ENCODE measurements at places on chromosomes 13 and 19. TPM values are rescaled to one million over a fixed set of nuclear protein-coding genes. Genes with fewer than 3 reads are reported as not detected.

GRCh38 chr13:98483601-98484288 is 93.2 kb downstream of the STK24 start:
- H3K4me3 ChIP-seq = peak overlapping the region; percentile 8
- peak overlapping the region; percentile 81 for H3K27ac ChIP-seq
- peaks cover 69% of the 10 kb centered on the region for H3K4me1 ChIP-seq
- H3K36me3 ChIP-seq = peaks cover 6% of the 10 kb centered on the region
- no peak for DNase-seq

- no peaks in the 10 kb centered on the region for H3K4me1 ChIP-seq
- H3K27me3 ChIP-seq = no peaks in the 10 kb centered on the region
- no peak overlapping the region for H3K27ac ChIP-seq
- H3K36me3 ChIP-seq = peaks cover 77% of the 10 kb centered on the region
- no peak overlapping the region for H3K4me3 ChIP-seq
Observed at GRCh38 chr19:10132905-10133304, 13.2 kb upstream of the EIF3G start.

GRCh38 chr19:54434873-54435214 is 14.2 kb upstream of the LENG8 start:
- no peak for DNase-seq
- no peak overlapping the region for H3K27ac ChIP-seq
- H3K4me3 ChIP-seq = no peak overlapping the region
- H3K27me3 ChIP-seq = peaks cover 6% of the 10 kb centered on the region
- H3K36me3 ChIP-seq = peaks cover 4% of the 10 kb centered on the region

DNA sequence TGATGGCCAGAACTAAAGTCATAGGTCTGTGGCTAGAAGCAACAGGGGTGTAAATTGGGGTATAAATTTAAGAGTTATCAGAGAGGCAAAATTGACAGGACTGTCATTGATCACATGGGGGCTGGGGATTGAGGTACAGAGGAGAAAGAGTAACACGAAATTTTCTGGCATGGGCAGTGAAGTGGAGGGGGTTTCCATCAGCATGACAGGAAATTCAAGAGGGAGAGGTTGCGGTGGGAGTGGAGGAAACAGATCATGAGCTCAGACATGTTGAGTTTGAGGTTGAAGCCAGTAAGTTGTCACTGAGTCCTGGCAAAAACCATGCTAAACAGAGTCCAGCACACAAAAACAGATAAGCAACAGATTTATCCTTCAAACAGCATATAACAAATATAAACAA is 192.1 kb upstream of the TSC22D1 start:
- peaks cover 10% of the 10 kb centered on the region for H3K4me1 ChIP-seq
- H3K36me3 ChIP-seq = no peaks in the 10 kb centered on the region
- no peaks in the 10 kb centered on the region for H3K27me3 ChIP-seq
- H3K27ac ChIP-seq = no peak overlapping the region
- DNase-seq = no peak

DNA sequence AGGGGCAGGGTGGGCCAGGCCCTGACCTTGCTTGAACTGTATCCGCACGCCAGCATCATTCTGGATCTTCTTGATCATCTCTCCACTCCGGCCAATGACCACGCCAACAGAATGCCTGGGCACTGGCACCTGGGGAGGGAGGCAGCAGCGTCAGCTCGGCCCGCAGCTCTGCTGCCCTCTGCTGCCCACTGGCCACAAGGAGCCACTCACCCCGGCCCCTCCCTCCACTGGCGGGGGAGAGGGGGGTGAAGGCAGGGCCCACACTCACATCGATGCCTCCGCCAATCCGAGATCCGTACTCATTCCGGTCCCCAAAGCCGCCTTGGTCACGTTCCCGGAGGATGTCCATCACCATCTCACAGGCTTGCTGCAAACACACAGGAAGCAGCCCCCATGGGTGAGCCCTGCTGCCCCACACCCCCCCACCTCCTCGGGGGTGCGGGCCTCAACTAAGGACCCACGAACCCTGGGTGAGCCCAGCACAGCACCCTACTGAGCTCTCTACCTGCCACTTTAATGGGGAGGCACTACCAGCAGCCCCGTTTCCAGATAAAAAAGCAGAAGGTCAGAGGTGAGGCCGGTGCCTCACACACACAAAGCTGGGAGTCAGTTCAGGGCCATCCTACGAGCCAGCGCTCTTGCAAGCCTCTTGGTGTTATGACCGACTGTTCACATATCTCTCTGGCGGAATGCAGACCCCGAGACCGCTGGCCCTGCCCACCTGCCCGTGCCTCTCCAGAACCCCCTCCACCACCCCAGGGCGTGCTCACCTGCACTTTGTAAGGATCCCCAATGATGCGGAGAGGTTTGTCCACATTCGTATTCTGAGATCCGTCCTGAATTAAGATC is 6.7 kb downstream of the KHSRP start:
- no peak for DNase-seq
- H3K4me3 ChIP-seq = no peak overlapping the region
- H3K4me1 ChIP-seq = peaks cover 11% of the 10 kb centered on the region
- H3K27me3 ChIP-seq = no peaks in the 10 kb centered on the region
- peaks cover 92% of the 10 kb centered on the region for H3K36me3 ChIP-seq

DNA sequence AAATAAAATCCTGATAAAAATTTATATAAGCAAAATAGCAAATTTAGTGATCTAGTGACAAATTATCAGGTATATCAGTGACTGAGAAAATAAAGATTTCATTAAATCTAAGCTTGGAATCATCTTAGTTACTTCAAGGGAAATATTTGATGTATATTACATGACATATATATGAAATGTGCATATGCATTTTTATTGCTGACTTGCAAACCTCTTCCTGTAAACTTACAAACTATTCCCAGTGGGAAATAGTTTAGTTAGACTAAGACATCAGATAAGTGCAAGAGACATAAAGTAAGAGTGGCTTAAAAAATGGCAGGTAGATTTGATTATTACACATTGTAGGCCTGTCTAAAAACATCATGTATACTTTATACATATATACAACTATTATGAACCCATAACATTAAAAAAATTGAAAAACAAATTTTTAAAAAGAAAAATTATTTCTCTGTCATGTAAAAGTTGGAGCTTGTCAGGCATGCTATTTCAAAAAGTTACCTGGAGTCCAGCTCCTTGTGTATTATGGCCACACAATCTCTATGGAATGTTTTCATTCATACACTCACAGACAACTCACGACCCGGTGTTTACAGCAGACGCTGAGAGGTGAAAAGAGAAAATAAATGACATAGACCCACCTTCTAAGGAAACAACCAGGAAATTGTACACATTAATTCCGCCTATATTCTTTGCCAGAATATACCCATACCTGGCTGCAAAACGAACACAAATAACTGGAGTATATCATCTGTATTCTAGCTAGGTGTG is 724.5 kb downstream of the SLITRK6 start:
- no peak for DNase-seq
- H3K4me1 ChIP-seq = no peaks in the 10 kb centered on the region
- H3K36me3 ChIP-seq = no peaks in the 10 kb centered on the region
- no peak overlapping the region for H3K4me3 ChIP-seq

- no peaks in the 10 kb centered on the region for H3K27me3 ChIP-seq
- H3K4me3 ChIP-seq = no peak overlapping the region
- H3K27ac ChIP-seq = no peak overlapping the region
Observed at GRCh38 chr13:79859756-79860155, 378.8 kb downstream of the NDFIP2 start.

- no peaks in the 10 kb centered on the region for H3K36me3 ChIP-seq
- no peak overlapping the region for H3K27ac ChIP-seq
- no peak for DNase-seq
Observed at GRCh38 chr13:87889254-87889653, 218.1 kb downstream of the SLITRK5 start.

- no peak overlapping the region for H3K27ac ChIP-seq
- DNase-seq = peak; percentile 48
- H3K36me3 ChIP-seq = no peaks in the 10 kb centered on the region
- H3K27me3 ChIP-seq = peaks cover 8% of the 10 kb centered on the region
Observed at GRCh38 chr13:106349080-106349931, 186.2 kb downstream of the EFNB2 start.

- peak overlapping the region; percentile 14 for H3K27ac ChIP-seq
- H3K36me3 ChIP-seq = no peaks in the 10 kb centered on the region
- DNase-seq = no peak
- no peaks in the 10 kb centered on the region for H3K27me3 ChIP-seq
Observed at GRCh38 chr13:41696163-41697003, 239.0 kb downstream of the RGCC start.

GRCh38 chr19:19600793-19601330 is 17.6 kb downstream of the PBX4 start:
- H3K27me3 ChIP-seq = no peaks in the 10 kb centered on the region
- H3K36me3 ChIP-seq = no peaks in the 10 kb centered on the region
- H3K4me1 ChIP-seq = peaks cover 4% of the 10 kb centered on the region
- no peak overlapping the region for H3K4me3 ChIP-seq

GRCh38 chr19:37986048-37986750 is 79.2 kb downstream of the SIPA1L3 start:
- H3K4me1 ChIP-seq = peaks cover 30% of the 10 kb centered on the region
- no peaks in the 10 kb centered on the region for H3K27me3 ChIP-seq
- no peak overlapping the region for H3K27ac ChIP-seq
- no peak overlapping the region for H3K4me3 ChIP-seq

- DNase-seq = no peak
- H3K36me3 ChIP-seq = no peaks in the 10 kb centered on the region
- H3K27ac ChIP-seq = no peak overlapping the region
- H3K4me1 ChIP-seq = no peaks in the 10 kb centered on the region
- H3K4me3 ChIP-seq = no peak overlapping the region
Observed at GRCh38 chr13:35854286-35854685, 276.9 kb downstream of the DCLK1 start.

- H3K27me3 ChIP-seq = no peaks in the 10 kb centered on the region
- H3K27ac ChIP-seq = no peak overlapping the region
- H3K4me1 ChIP-seq = no peaks in the 10 kb centered on the region
- no peaks in the 10 kb centered on the region for H3K36me3 ChIP-seq
Observed at GRCh38 chr13:43159026-43159461, 135.7 kb downstream of the DNAJC15 start.

GRCh38 chr19:46520616-46521015 is 24.9 kb upstream of the PNMA8B start:
- peaks cover 2% of the 10 kb centered on the region for H3K4me1 ChIP-seq
- DNase-seq = no peak
- no peak overlapping the region for H3K27ac ChIP-seq
- no peak overlapping the region for H3K4me3 ChIP-seq
- H3K27me3 ChIP-seq = no peaks in the 10 kb centered on the region

- peak within 1 kb of the TSS; percentile 54 for H3K4me3 ChIP-seq
- peaks cover 9% of the 10 kb centered on the region for H3K27me3 ChIP-seq
Observed at GRCh38 chr19:1237754-1238368, at the start of gene CBARP. Gene CBARP, minus strand, starts transcription at chr19:1238005. Its CDS starts 1,905 bp downstream, at chr19:1236100.

- DNase-seq = no peak
- H3K4me1 ChIP-seq = peaks cover 12% of the 10 kb centered on the region
- no peaks in the 10 kb centered on the region for H3K36me3 ChIP-seq
- H3K4me3 ChIP-seq = no peak overlapping the region
- peaks cover 4% of the 10 kb centered on the region for H3K27me3 ChIP-seq
- H3K27ac ChIP-seq = no peak overlapping the region
Observed at GRCh38 chr19:3045885-3046697, 16.2 kb downstream of the TLE5 start.

DNA sequence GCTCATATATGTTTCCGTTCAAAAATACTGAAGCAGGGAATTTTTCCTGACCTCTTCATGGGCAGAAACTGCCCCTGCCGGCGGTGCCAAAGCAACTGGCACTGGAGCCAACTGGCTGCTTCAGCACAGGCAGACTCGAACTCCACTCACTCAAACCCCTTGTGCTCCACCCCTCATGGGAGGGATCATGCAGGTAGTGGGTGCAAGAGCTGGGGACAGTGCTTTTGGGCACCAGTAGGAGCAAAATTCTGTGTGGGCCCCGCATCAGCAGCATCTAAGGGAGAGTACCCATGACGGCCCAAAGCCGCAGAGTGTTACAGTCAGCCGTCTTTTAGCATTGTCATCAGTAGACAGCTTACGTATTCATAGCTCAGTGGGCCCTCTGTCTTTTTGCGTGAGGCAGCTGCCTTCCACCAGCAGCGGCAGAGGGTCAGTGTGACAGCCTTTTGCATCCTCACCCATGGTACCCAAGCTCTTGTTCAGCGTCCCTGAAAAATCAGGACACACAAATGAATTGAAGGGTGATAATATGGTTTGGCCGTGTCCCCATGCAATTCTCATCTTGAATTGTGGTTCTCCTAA is 393.8 kb downstream of the SLITRK6 start:
- no peaks in the 10 kb centered on the region for H3K27me3 ChIP-seq
- H3K4me3 ChIP-seq = no peak overlapping the region
- no peaks in the 10 kb centered on the region for H3K4me1 ChIP-seq
- no peaks in the 10 kb centered on the region for H3K36me3 ChIP-seq
- DNase-seq = no peak

GRCh38 chr13:90564096-90564495 is 783.4 kb upstream of the MIR17HG start:
- H3K27ac ChIP-seq = no peak overlapping the region
- H3K4me1 ChIP-seq = no peaks in the 10 kb centered on the region
- H3K4me3 ChIP-seq = no peak overlapping the region
- no peak for DNase-seq
- no peaks in the 10 kb centered on the region for H3K36me3 ChIP-seq

DNA sequence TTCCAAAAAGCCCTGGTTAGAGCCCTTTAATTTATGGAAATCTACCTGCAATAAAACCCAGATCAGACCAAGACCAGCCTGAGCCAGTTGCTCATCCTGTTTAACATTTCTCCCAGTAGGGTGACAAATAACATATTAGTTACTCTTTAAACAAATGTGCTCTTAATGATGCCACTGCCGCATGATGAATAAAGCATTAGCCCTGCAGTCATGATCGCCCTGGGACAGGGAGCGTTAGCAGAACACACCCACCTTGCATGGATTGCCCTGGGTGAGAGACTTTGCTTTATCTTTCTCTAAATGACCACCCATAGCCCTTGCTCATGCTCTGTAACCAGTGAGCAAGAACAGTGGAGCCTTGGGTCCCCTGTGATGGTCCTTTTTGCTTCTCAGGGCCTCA is 362.4 kb downstream of the ENOX1 start:
- H3K27me3 ChIP-seq = no peaks in the 10 kb centered on the region
- no peak overlapping the region for H3K27ac ChIP-seq
- no peaks in the 10 kb centered on the region for H3K4me1 ChIP-seq
- no peak for DNase-seq
- no peaks in the 10 kb centered on the region for H3K36me3 ChIP-seq

- H3K36me3 ChIP-seq = no peaks in the 10 kb centered on the region
- no peaks in the 10 kb centered on the region for H3K4me1 ChIP-seq
- H3K4me3 ChIP-seq = no peak overlapping the region
- DNase-seq = peak; percentile 28
- no peaks in the 10 kb centered on the region for H3K27me3 ChIP-seq
Observed at GRCh38 chr13:19085876-19086275, 95.7 kb downstream of the TUBA3C start.

GRCh38 chr13:23797276-23797903 is 91.8 kb downstream of the MIPEP start:
- H3K36me3 ChIP-seq = no peaks in the 10 kb centered on the region
- no peak for DNase-seq
- H3K27ac ChIP-seq = no peak overlapping the region
- H3K4me1 ChIP-seq = peaks cover 19% of the 10 kb centered on the region
- H3K4me3 ChIP-seq = no peak overlapping the region

MISP gene
- 8.9 TPM for total RNA-seq

OR7A10 gene
- total RNA-seq = not detected

SIGLEC12 gene
- 5.9 TPM for total RNA-seq

NAPSA gene
- 1,633 TPM for total RNA-seq

SYCN gene
- not detected for total RNA-seq

RNF225 gene
- not detected for total RNA-seq

ZGLP1 gene
- total RNA-seq = 6.2 TPM

RLN3 gene
- not detected for total RNA-seq

ICAM3 gene
- total RNA-seq = 33.0 TPM

DHDH gene
- 1.9 TPM for total RNA-seq

NDUFA7 gene
- 41.9 TPM for total RNA-seq

ZNF14 gene
- 6.7 TPM for total RNA-seq

PSG7 gene
- not detected for total RNA-seq

PSG11 gene
- not detected for total RNA-seq

C13orf42 gene
- not detected for total RNA-seq

ZNF284 gene
- 2.4 TPM for total RNA-seq

ZNF607 gene
- total RNA-seq = 6.7 TPM

NXNL1 gene
- total RNA-seq = not detected
